ENCODE measurements at places on chromosomes 11 and 22. TPM values are rescaled to one million over a fixed set of nuclear protein-coding genes. Genes with fewer than 3 reads are reported as not detected.

- H3K36me3 ChIP-seq: no peaks in the 10 kb centered on the region
- H3K4me1 ChIP-seq: no peaks in the 10 kb centered on the region
- H3K4me3 ChIP-seq: no peak overlapping the region
Observed at GRCh38 chr11:81421251-81421860, 1312.3 kb downstream of the FAM181B start.

DNA sequence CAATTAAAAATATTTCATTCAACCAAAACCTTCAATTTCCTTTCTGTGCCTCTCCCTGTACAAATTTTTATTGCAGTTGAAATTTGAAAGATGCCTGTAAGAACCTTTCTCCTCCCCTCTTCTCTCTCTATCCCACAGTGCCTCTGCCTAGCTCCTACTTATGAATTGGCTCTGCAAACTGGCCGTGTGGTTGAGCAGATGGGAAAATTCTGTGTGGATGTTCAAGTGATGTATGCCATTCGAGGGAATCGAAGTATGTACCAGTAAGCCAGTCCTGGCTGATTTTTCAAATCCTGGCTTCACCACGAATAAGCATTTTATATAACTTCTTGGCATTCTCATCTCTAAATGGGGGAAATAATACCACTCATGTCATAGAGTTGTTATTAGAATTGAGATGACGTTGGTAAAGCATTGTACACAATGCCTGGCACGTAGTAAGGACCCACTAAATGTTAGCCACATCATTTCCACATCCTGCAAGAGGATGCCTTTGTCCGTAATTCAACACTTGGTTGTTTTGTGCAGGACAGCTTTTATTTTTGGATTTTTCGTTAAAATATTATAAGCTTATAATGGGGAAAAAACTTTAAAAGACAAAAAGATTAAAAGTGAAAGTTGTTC is 6.0 kb downstream of the DDX25 start:
- no peak overlapping the region for H3K4me3 ChIP-seq
- peaks cover 46% of the 10 kb centered on the region for H3K27me3 ChIP-seq
- no peak overlapping the region for H3K27ac ChIP-seq
- H3K4me1 ChIP-seq: no peaks in the 10 kb centered on the region

- H3K36me3 ChIP-seq: peaks cover 52% of the 10 kb centered on the region
- no peak for DNase-seq
- peaks cover 4% of the 10 kb centered on the region for H3K4me1 ChIP-seq
- no peak overlapping the region for H3K27ac ChIP-seq
Observed at GRCh38 chr11:66663741-66664296, 13.9 kb downstream of the RBM4B start.

DNA sequence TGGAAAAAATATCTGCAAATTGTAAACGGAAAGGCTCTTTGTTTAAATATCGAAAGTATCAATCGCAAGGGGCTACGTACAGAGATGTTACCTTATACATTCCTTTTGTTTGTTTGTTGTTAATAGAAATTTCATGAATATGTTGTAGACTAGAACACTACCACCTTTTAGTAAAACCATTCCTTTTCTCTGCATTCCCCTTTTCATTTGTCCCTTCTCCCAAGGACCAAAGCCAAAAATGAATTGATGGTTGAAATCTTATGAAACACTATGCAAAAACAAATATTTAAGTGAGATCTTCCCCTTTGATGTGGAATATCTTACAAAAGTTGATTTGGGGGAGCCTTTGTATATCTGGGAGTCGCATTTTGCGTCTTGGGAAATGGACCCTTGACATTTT is 2.1 kb downstream of the SLC17A6 start:
- no peak overlapping the region for H3K27ac ChIP-seq
- no peak overlapping the region for H3K4me3 ChIP-seq
- no peak for DNase-seq
- peaks cover 4% of the 10 kb centered on the region for H3K4me1 ChIP-seq

- peaks cover 38% of the 10 kb centered on the region for H3K4me1 ChIP-seq
- H3K27me3 ChIP-seq: no peaks in the 10 kb centered on the region
- H3K36me3 ChIP-seq: peaks cover 28% of the 10 kb centered on the region
- no peak for DNase-seq
- H3K27ac ChIP-seq: no peak overlapping the region
Observed at GRCh38 chr11:72836111-72836510, 21.9 kb downstream of the ATG16L2 start.

PHF21B gene
- total RNA-seq: not detected

All from activated CD4-positive, alpha-beta memory T cell treated with anti-CD3 and anti-CD28 coated beads, Interleukin-2, amount 10 ng/mL, durations not matched to agents 7 days and 5 days (primary cell).